ENCODE measurements at places on chromosomes 2 and 18. TPM values are rescaled to one million over a fixed set of nuclear protein-coding genes. Genes with fewer than 3 reads are reported as not detected.

GRCh38 chr2:144703852-144704708 is 184.2 kb upstream of the ZEB2 start:
- peak; percentile 31 for DNase-seq

DNA sequence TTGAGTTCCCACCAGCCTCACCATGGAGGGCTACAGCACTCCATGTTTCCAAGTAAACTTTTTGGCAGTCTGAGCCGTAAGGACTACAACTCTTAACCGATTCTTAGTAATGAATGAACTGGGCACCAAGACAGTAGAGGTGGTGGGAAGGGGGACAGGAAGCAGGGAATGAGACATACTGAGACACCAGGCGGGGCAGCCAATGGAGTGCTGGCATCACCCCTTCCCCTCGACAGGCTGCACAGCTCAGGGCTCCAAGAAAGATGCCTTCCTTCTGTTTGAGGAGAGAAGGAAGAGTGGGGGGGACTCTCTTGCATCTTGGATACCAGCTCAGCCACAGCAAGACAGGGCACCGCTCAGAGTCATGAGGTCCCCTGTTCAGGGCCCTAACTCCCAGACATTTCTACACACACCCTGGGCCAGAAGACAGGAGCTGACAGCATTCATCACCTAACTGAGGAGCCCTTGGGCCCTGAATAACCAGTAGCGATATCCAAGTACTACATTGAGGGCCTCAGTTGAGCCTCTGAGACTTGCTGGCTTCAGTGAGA is 45.2 kb downstream of the USP34 start:
- DNase-seq, result no peak

- no peak for DNase-seq
These were observed 57.0 kb downstream of the DNMT3A start for GRCh38 chr2:25284756-25285155.

DNA sequence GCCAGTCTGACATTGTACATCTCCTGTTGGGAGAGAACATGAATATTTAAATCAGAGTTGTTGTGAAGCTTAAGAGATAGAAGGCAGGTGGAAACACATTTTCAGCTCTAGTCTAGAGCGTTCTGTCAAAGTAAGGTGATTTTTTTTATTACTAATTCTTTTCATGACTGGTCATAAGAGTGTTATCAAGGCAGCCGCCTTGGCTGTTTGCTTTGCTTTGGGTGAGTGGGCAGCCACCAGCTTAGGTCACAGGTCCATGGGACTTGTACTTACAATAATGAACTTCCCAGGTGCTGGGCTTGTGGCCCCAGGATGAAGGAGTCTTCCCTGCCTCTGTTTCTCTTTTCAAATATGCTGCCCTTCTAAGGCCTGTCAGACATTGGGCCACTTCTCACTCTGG is 256.3 kb downstream of the SRBD1 start:
- DNase-seq, result no peak

DNA sequence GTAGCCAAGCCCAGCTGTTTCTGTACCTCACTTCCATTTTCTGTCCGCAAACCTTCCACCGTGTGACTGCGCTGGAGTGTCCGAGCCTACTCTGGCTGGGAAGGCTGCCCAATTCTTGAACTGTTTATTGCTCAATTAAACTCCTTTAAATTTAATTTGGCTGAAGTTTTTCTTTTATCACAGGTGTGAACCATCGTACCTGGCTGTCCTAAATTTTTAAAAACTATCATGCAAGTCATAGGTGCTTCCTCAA is 6.2 kb upstream of the RNU2-63P start:
- DNase-seq, result no peak

SCG2 gene
- total RNA-seq, result 2.6 TPM

DNA sequence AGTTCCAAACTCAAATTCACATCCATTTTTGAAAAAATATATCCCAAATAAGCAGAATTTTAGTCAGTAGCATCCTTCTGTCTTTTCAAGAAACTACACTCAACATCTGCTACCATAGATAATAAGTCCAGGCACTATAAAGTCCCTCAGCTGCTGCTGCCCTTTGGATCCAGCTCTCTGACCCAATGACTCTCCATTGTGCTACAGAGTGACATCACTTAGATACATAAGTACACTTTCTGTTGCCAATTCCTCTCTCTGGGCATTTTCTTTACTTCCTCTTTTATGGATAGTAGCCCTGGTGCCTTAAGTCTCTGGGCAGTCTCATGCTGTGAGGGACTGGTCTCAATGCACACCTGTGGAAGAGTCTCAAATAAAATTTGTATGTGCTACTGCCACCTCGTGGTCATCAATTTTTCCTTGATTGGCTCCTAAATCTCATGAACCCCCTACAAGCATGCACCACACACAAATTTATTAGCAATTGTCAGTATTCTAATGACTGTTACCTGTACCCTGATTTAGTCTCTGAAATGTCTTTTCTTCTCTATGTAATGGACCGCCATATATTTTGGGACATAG is 219.2 kb downstream of the LRP1B start:
- no peak for DNase-seq

B3GNT7 gene
- 25.3 TPM for total RNA-seq

DNA sequence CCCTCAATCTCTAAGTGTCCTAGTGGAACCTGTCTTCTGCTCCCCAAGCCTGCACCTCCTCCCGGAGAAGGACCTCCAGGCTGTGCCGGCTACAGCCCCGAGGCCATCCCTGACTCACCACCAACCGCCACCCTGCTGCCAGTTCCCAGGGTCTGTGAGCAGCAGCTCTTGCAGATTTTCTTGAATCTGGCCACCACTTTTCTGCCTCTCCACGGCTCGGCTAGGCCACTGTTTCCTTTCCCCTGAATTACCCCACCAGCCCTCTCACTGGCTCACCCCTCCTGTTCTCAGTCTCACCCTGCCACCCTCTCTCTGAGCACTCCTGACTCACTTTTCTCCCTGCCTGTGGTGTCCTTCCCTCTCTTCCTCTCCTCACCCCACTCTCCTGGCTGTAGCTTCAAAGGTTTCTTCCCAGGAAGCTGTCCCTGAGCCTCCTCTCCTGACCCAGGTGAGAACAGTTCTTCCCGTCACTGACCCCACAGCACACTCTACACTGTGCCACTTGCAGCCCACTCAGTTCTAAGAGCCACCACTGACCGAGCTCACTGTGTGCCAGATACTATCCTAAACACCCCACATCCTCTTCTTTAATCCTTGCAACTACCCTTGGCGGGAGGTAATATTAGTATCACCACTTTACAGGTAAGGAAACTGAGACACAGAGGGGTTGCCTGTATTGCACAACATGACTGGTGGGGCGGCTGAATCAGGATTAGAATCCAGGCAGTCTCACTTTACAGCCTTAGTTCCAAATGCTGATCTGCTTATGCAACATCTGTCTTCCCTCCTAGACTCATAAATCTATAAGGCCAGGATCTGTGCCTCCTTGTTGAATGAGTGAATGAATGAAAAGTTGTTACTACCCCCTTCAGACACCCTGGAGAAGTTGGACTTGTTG is 111.6 kb downstream of the SMAD7 start:
- DNase-seq, result no peak

- no peak for DNase-seq
These were observed 431.2 kb upstream of the CHST9 start for GRCh38 chr18:27616324-27616723.

DNA sequence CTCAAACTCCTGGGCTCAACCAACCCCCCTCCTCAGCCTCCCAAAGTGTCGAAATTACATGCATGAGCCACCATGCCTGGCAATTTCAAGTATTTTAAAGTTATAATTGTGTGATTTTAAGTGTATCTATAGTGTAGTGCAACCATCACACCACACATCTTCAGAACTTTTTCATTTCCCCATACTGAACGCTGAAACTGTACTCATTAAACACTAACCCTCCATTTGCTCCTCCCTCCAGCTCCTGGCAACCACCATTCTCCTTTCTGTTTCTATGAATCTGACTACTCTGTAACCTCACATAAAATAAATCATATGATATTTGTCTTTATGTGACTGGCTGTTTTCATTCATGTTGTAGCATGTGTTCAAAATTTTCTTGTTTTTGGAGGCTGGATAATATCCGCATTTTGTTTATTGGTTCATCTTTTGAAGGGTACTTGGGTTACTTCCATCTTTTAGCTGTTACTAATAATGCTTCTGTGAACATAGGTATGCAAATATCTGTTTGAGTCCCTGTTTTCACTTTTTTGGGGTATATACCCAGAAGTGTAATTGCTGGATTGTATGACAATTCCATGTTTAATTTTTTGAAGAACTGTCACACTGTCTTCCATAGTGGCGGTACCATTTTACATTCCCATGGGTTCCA is 188.2 kb downstream of the PLCL1 start:
- no peak for DNase-seq

- DNase-seq, result no peak
These were observed 30.2 kb upstream of the EGR4 start for GRCh38 chr2:73323551-73323950.

DNA sequence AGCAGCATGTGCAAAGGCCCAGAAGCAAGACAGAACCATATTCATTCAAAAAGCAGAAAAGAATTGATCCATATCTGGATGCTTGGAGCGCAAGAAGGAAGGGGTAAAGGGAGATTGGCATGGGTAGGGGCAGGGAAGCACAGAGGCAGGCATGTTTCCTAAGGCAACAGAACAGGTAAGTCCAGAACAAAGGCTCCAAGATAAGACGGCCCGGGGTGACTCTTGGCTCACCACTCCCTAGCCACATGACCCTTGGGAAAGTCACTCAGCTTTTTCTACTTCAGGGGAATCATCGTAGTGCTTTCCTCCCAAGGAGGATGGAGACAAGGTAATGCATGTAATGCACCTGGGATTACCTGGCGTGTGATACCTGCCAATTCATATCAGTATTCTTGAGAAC is 37.7 kb upstream of the ST3GAL5 start:
- no peak for DNase-seq

DNA sequence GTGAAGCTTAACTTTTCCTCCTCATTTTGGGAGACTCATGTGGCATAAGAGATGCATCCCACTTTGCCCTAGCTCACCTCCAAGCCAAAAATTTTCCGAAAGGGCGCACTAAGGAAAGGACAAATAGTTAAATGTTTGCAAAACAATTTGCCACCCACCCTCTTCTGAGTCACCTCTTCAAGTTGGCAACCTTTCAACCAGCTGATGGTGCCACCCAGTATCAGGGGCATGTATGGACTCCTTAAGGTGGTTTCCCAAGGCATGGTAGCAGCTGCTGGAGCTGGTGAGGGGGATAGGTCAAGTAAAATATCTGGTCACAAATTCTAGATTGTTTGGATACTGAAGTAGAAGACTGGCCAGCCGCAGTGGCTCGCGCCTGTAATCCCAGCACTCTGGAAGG is 17.2 kb upstream of the ITGAV start:
- no peak for DNase-seq

- no peak for DNase-seq
These were observed 177.9 kb upstream of the LRP1B start for GRCh38 chr2:142308744-142309143.

- DNase-seq, result no peak
These were observed 33.4 kb upstream of the ST3GAL5 start for GRCh38 chr2:85922199-85922598.

ATOH8 gene
- 18.7 TPM for total RNA-seq

- DNase-seq, result peak; percentile 80
These were observed 2.4 kb upstream of the HOXD8 start for GRCh38 chr2:176126929-176127773.

AKAIN1 gene
- total RNA-seq, result not detected

GRCh38 chr2:208099682-208100470 is 24.4 kb downstream of the CRYGD start:
- no peak for DNase-seq

DNA sequence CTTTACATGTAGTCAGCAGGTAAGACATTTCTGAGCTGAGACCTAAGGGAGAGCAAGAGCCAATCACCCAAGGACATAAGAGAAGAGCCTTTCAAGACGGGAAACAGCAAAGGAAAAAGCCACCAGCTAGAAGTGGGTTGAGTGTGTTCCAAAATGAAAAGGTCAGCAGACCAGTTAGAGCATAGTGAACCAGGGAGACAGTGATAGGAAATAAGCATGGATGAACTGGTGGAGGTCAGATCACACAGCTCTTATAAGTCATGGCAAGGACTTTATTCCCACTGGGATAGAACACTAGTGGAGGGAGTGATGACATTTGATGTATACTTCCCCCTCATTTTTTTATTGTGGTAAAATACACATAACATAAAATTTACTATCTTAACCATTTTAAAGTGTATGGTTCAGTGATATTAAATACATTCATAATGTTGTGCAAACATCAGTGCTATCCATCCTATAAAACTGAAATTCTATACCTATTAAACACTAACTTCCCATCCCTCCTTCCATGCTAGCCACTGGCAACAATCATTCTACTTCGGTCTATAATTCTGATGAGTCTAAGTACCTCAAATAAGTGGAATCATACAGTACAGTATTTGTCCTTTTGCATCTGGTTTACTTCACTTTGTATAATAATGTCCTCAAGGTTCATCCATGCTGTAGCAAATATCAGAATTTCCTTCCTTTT is 155.8 kb upstream of the WDSUB1 start:
- no peak for DNase-seq

NAT8 gene
- 0.82 TPM for total RNA-seq

DNA sequence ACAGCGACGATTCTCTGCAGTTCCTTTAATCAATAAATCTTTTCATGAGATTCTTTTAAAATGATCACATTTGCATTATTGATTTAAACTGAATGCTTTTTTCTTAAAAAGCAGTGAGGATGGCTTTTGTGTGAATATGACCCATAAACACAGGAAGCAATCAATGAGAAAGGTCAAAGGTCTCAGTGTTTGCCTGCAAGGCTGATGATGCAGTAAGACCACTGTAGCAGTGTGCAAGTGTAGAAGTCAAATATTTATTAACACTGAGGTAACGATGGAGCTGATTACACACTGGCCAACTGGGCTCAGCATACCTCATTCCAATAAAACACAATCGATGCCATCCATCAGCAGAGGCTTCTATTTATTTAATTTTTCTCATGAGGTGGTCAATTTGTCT is 633.5 kb downstream of the DCDC2C start:
- no peak for DNase-seq

TRAPPC8 gene
- 31.1 TPM for total RNA-seq

DNA sequence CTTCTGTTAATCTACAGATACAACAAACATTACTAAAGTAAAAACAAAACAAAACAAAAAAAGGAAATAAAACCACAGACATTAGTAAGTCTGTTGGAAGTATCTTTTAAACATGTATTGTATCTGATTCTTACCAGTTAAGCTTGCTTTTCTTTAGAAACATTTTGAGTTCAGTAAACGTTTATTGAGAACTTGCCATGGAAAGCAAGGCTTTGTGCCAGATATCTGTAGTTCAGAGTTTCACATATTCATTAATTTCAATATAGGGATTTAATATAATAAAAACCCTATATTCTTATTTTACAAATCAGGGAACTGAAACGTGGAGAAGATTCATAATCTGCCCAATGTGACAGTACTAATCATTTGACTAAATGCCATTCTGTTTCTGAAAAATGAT is 1101.0 kb upstream of the GYPC start:
- DNase-seq, result no peak

DNA sequence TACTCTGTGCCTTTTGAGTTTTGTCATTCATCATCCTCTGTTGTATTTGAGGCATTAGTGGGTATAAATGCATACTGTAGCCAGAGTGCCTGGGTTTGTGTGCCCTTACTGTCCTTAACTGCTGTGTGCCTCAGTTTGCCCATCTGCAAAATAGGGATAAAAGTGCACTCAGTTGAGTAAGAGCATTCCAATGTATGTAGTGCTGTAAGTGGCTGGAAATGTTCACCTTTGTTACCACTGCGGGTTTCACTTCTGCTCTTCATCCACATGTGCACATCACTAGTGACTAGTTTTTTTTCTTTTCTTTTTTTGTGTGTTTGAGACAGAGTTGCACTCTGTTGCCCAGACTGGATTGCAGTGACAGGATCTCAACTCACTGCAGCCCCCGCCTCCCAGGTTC is 39.9 kb downstream of the PLEKHB2 start:
- DNase-seq, result no peak

GRCh38 chr18:58909521-58909920 is 44.8 kb downstream of the ZNF532 start:
- no peak for DNase-seq

All from ovary (tissue), 10 donors.